ENCODE measurements at places on chromosomes 6 and 20.

DNA sequence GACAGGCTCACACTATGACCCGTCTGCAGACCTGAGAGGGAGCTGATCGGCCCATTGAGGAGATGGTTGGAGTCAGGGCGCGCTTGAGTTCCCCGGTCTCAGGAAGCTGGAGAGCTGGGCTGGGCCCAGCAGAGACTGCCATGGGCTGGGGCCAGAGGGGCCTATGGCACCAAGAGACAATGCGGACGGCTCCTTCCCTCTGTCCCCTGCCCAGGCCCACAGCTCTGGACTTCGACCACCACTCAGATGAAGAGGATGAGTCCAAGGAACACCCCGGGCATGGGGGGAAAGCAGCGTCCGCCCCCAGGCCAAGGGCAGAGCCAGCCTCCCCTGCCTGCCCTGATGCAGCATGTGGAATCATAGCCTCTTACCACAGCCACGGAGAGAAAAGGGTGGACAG, 40.2 kb upstream of the PHACTR3 start:
- DNase-seq, result no peak

DNA sequence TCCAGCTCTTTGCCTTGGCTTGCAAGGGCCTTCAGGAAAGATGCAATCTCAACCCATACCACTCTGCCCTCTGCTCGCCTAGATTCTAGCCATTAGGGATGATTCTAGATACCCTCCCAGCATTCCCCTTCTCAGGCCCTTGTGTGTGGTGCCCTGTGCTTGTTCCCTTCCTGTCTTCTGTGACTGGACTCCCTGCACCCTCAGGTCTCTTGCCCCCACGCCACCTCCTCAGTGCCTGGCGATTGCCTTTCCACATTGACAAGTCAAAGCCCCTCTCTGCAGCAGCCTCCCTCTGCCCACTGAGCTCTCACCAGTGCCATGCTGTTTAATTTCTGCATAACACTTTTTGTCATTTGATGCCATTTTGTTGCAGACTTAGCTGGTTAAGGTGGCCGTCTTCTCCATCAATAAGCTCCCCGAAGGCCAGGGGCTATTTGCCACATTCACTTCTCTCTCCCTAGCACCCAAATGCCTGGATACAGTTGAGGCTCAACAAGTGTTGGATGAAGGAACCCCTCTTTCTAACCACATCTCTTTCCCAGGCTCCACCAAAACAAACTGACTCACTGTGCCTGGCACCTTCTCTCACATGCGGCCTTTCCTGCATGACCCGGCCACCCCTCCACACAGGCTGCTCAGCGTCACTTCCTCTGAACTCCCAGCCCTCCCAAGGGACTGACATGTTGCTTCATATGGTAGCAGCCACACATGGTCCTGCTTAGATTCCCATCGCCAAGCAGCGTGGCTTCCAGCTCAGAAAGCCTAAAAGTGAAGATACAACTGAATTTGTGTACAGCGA, 4.6 kb upstream of the TXNDC5 start:
- no peak for DNase-seq

GRCh38 chr6:80517525-80517924, 411.1 kb downstream of the BCKDHB start:
- no peak for DNase-seq

DNA sequence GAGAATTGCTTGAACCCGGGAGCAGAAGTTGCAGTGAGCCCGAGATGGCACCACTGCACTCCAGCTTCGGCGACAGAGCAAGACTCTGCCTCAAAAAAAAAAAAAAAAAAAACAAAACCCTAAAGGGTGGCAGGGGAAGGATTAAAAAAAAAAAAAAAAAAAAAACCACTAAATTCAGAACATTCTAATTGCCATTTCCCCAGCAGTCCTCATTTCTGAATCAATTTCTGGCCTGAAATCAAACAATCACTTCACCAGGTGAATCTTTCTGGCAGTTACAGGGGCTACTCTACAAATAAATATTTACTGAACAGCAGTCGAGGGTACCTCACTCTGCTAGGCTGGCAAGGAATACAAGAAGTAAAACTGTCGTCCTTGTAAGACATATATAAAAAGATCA, 1.2 kb downstream of the UQCC1 start:
- no peak for DNase-seq

GRCh38 chr20:50142812-50143211, 10.7 kb downstream of the PEDS1 start:
- no peak for DNase-seq

GRCh38 chr6:30483677-30484279, 5.5 kb upstream of the HLA-E start:
- DNase-seq, result no peak

- DNase-seq, result no peak
Measured at GRCh38 chr6:3227363-3228045, at the start of gene TUBB2B. Gene TUBB2B (minus strand): TSS chr6:3227653. CDS start chr6:3227543, 110 bp downstream.

DNA sequence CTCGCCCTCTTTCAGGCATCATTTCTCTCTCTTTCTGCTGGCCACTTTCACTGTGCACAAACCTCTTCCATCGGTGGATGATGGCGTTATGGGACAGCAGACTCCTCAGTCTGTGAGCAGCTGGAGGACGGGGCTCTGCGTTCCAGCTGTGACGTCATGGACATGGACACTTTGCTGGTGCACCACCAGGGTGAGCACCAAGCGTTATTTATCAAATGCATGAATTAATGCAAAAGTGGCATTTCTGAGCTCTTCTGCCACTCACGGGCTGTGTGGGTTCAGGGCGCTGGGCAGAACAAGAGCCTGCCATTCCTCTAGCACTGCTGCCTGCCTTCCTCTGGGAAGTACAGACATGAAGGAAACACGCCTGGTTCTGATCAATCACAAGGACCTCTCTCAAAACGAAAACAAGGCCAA, 82.9 kb upstream of the MPC1 start:
- no peak for DNase-seq

DNA sequence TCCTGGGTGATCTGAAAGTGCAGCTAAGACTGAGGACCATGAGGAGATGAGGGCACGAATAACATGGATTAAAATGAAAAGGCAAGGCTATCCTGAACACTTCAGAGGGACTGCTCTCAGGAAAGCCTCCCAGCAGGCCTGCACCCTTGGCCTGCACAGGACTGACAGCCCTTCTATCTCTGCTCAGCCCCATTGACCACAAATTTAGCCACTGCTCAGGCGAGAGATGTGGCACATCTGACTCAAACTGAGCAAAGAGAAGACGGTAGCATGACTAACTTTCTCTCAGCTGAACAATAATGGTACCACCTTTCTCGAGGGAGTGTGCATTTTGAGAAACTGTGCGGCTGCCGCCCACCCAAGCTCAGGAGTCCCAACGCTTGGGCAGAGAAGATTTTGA, 257.5 kb downstream of the ADGB start:
- no peak for DNase-seq

DNA sequence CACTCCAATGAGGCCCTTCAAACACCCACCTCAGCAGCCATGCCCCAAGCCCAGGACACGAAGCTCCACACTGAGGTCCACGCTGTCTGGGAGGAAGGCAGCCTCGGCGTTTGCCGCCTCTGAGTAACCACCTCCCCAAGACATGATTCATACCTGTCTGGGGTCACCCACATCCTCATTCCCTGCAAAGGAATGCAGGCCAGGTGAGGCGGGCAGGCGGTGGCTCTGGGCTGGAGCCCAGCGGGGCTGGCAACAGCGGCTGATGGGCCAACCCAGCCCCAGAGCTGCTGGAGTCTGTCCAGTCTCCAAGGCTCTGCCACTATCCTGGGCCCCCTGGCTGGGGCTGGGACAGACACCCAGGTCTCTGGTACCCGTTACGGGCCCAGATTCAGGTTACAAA, 14.8 kb downstream of the PMEPA1 start:
- no peak for DNase-seq

GRCh38 chr20:48459722-48460395, 367.9 kb downstream of the PREX1 start:
- no peak for DNase-seq

DNA sequence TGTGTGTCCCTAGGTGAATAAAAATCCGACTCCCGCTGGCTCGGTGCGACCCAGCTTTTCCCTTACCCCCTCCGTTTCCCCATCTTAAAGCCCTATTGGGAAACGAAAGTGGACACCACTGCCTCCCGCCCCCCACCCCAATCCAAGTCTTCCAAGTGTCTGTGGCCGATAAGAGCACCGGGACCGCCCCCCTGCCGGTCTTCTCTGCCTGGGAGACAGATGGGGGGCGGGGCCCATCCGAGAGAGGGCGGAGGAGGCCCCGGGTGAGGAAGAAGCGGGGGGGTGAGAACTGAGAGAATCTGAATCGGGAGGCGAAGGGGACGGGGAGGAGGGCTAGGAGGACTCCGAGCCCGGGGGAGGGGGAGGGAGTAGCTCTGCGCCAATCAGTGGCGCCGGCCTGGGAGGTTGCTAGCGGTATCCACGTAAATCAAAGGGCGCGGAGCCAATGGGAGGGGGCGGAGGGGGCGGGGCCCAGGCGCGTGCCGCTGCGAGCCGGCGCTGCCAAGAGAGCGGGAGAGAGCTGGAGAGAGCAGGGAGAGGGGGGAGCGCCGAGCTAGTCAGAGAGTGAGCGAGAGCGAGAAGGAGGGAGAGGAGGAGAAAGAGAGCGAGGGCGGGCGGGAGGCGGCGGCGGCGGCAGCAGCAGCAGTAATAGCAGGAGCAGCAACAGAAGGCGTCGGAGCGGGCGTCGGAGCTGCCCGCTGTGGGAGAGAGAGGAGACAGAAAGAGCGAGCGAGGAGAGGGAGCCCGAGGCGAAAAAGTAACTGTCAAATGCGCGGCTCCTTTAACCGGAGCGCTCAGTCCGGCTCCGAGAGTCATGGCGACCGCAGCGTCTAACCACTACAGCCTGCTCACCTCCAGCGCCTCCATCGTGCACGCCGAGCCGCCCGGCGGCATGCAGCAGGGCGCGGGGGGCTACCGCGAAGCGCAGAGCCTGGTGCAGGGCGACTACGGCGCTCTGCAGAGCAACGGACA, at the start of gene POU3F2:
Gene POU3F2, plus strand, starts transcription at position 515 of the 972 bp plus-strand sequence. Its CDS starts 300 bp downstream, at position 815.
- DNase-seq, result peak; percentile 44

- DNase-seq, result no peak
Measured at GRCh38 chr6:146916435-146917025, 287.7 kb upstream of the STXBP5 start.

- no peak for DNase-seq
Measured at GRCh38 chr6:165616116-165616515, 46.9 kb downstream of the PDE10A start.

Data from activated T-cell treated with anti-CD3 and anti-CD28 coated beads for 1 hour (primary cell).